Testis (tissue), 5 donors: ENCODE measurements at places on chromosomes 6 and 20. TPM values are rescaled to one million over a fixed set of nuclear protein-coding genes. Genes with fewer than 3 reads are reported as not detected.

The PLA2G7 gene
- total RNA-seq: 0.74 TPM

The OPN5 gene
- 7.3 TPM for total RNA-seq

- DNase-seq: no peak
- no peak overlapping the region for H3K4me3 ChIP-seq
- H3K36me3 ChIP-seq: no peaks in the 10 kb centered on the region
- no peaks in the 10 kb centered on the region for H3K27me3 ChIP-seq
- H3K4me1 ChIP-seq: no peaks in the 10 kb centered on the region
Measured at GRCh38 chr6:139932671-139933070, 558.2 kb upstream of the CITED2 start.

GRCh38 chr6:163136681-163137397, 277.7 kb upstream of the QKI start:
- H3K4me3 ChIP-seq: no peak overlapping the region
- no peak overlapping the region for H3K27ac ChIP-seq
- H3K4me1 ChIP-seq: no peaks in the 10 kb centered on the region
- H3K36me3 ChIP-seq: no peaks in the 10 kb centered on the region

- no peaks in the 10 kb centered on the region for H3K36me3 ChIP-seq
- no peak overlapping the region for H3K27ac ChIP-seq
- H3K4me1 ChIP-seq: peaks cover 4% of the 10 kb centered on the region
Measured at GRCh38 chr6:161843066-161843465, 569.2 kb upstream of the AGPAT4 start.

- H3K4me1 ChIP-seq: no peaks in the 10 kb centered on the region
- DNase-seq: no peak
- no peaks in the 10 kb centered on the region for H3K27me3 ChIP-seq
- no peaks in the 10 kb centered on the region for H3K36me3 ChIP-seq
- no peak overlapping the region for H3K27ac ChIP-seq
Measured at GRCh38 chr6:132399376-132400074, 1.8 kb downstream of the MOXD1 start.

DNA sequence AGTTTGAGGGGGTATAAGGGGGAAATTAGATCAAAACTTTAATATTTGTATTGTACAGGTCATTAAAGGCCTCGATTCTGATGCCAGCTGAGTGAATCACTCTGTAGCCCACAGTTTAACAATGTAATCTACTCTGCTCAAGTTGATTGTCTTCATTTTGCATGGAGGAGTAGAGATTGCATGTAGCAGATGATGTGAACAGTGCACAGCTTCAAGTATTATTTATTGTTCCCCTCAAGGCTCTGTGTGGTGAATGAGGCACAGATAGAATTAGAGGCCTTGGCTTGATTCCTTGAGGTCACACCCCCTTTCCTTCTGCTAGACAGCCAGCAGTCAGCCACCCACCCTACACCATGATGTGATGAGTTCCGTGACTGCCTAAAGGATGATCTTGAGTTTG, 38.1 kb downstream of the TXLNB start:
- H3K4me1 ChIP-seq: peaks cover 41% of the 10 kb centered on the region
- H3K27ac ChIP-seq: no peak overlapping the region
- peak; percentile 85 for DNase-seq

GRCh38 chr6:118903138-118903537, 9.2 kb downstream of the ASF1A start:
- H3K36me3 ChIP-seq: no peaks in the 10 kb centered on the region
- no peak overlapping the region for H3K27ac ChIP-seq
- DNase-seq: no peak
- H3K4me3 ChIP-seq: no peak overlapping the region
- H3K27me3 ChIP-seq: no peaks in the 10 kb centered on the region
- no peaks in the 10 kb centered on the region for H3K4me1 ChIP-seq

- H3K36me3 ChIP-seq: no peaks in the 10 kb centered on the region
- DNase-seq: no peak
- H3K27ac ChIP-seq: no peak overlapping the region
- H3K4me3 ChIP-seq: no peak overlapping the region
- H3K4me1 ChIP-seq: peaks cover 4% of the 10 kb centered on the region
Measured at GRCh38 chr6:24408719-24409410, 6.1 kb downstream of the MRS2 start.
